ENCODE measurements at places on chromosomes 2 and 18.
A peak's percentile ranks its signal among the peaks of the same experiment; 100 is the strongest.

- DNase-seq: no peak
Measured at GRCh38 chr2:86366651-86367498, 29.4 kb upstream of the REEP1 start.

DNA sequence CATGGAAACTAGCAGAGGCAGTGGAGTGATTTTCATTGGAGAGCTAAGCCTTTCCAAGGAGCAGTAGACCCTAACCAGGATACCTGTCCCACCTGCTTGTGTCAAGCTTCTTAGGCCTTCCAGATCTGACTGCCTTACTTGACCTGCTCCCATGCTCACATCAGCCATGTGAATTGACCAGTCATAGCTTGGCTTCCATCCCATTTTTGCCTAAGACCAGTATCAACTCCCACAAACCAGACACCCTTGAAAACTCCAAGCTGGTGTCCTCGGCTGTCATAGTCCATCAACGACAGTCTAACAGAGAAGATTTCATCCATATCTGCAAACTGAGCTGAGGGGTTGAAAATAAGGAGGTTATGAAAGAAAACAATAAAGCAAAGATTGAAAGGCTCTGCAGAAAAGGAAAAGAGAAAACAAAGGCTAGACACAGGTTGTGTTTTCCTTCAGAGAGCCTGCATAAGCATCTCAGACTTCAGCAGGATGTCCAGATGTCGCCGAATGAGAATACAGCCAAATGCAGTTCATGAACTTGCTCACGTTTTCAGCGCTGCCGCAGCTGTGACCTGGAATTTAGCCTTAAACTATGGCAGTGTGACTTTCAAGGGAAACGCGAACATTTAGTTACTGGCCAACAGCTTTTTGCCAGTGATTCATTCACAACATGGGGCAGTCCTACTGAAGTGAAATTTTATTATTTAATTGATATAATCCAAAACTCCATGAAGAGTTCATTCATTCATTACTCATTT, 868.1 kb upstream of the ID2 start:
- peak; percentile 70 for DNase-seq

DNA sequence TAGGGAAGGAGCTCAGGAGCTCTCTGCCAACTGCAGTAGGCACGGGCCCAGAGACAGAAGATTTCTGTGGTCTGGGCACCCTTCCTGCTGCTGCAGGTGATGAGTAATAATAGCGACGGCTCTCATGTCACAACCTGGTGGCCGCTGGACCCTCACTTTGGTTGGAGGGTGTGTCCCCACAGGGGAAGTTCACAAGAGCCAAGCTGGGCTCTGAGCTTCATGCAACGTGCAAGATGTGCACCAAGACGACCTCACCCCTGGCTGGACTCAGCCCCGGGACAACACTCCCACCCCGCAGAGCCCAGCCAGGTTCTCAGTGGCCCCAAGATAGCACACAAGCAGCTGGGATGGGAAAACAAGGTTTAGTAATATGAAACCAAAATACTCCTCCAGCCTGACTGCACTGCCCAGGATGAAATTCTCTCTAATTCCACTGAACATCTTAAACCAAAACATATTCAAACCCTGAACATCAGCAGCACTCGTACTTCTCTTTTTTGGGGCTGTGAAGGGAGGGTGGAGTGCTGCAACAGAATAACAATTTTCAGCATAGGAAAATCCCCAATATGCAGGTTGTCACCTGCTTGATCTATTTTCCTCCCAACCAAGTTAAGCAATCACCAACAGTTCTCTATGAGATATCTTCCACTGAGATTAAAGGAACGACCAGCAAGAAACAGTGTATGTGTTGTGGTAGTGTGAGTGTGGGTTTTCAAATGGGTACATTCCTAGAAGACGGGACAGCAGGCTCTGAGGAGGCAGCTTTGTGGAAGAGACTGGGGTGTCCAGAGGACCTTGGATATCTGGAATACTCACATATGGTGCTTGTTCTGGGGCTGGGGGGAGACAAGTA, 26.5 kb downstream of the BCL2 start:
- no peak for DNase-seq

DNA sequence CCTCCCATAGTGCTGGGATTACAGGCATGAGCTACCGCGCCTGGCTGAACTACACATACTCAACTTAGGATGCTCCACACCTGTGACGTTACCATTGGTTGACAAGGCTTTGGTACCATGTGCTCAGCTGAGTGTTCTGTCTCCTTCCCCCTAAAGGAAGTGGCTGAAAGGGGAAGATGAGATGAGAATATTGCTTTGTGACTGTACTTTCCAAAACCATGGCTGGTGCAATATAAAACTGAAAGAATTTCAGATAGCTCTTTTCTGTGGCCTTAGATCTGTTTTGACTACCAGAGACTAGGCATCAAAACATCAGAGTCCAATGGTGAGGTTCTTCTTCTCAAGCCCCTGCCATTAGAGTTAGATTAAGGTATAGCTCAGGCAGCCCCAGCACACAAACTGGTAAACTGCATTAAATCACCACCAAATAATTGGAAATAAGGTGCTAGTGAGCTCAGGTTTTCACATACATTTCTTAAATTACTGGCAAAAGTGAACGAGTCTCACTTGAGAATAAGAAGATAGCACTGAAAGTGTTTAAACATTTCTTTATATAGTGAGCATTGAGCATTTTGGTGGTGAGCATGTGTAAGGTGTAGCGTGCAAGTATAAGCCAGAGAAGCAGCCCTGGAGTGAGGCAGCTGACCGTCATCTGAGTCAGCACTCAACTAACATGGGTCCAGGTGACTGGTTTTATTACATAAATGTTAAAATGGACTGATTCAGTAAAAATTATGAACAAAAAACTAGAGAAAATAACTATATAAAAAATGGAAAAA, 113.5 kb upstream of the FZD5 start:
- DNase-seq: no peak

DNA sequence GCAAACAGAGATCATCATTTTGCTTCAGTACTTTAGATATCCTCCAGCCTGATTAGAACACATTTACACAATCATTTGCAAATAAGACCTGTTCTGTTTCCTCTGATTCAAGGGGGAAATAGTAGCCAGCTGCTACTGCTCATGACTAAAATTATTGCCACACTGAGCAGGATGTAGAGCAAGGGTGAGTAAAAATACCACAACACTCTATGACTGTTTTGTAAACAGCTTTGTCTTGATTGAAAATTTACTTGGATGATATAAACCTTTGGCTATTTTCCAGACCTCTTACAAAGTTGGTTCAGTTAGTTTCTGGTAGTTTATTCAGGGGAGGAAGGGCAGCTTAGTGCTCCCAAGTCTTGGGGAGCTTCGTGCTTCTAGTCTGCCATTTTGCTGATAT, 286.4 kb upstream of the CNTNAP5 start:
- peak; percentile 2 for DNase-seq

GRCh38 chr2:55415300-55415699, 4.4 kb downstream of the CCDC88A start:
- DNase-seq: no peak

GRCh38 chr2:236538242-236538641, 31.4 kb upstream of the ACKR3 start:
- DNase-seq: no peak

- DNase-seq: no peak
Measured at GRCh38 chr2:65017335-65017734, 28.1 kb downstream of the SLC1A4 start.

GRCh38 chr2:608711-609110, 68.5 kb downstream of the TMEM18 start:
- DNase-seq: no peak

- no peak for DNase-seq
Measured at GRCh38 chr2:73101626-73102256, 11.0 kb downstream of the RAB11FIP5 start.

- DNase-seq: no peak
Measured at GRCh38 chr2:233565685-233566140, 869 bp downstream of the USP40 start.

DNA sequence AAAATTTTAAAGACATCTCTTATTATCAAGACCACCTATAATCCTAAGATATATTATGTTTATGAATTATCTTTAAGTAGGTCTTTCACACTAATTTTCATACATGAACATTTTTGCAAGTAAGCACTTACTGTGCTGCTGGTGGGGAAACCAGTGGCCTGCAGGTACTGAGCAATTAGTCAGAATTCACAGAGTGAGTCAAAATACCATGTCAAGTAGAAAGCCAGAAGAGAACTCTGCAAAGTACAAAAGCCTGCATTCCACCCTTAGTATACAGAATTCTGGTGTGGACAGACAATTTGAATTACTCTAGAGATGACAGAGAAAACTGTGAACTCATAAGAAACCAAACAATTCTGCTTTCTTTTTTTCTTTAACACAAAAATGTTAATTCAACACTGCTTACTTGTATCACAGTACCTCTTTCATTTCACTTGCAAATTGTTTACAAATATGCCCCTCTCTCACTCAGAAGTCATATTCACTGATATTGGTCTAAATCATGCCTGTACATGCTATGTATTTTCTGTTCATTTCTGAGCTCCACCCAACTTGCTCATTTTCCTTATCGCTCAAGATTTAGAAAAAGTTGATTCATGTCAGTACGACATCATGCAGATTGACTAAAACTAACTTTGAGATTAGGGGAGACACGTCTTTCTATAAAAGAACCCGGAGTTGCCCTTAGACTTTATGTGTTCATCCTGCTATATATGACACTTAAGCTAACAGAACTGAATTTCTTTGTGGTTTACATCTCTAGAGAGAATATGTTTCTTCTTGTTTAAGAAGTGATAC, 182.9 kb downstream of the IKZF2 start:
- no peak for DNase-seq

DNA sequence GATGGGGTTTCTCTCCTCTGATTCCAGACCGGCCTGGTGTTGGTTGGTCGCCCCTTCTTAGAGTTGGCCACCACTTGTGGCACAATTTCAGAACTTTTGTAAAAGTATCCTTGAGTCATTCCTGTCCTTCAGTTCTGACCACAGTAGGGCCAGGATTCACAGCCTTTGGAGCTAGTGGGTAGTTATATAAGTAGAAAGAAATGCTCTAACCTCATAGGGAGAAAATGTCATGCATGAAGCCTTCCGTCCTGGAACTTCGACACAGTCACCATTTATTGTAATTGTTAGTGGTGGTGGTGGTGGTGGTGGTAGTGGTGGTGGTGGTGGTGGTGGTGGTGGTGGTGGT, 65.4 kb downstream of the EPAS1 start:
- peak; percentile 7 for DNase-seq

DNA sequence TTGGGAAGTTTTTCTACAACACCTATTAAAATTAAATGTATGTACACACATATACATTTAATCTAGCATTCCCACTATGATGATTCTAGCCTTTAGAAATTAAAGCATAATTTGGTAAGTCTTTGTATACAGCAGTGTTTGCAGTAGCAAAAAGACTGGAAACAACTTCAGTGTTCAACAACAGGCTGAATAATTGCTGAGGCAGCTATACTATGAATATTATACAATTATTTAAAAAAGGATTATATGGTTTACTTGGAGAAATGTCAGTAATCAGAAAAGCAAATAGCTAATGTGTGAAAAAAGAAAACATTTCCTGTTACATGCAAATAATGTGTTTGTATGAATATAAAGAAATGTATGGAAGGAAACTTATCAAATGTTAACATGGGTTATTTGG, 1.4 kb upstream of the ZNF638 start:
- DNase-seq: no peak

GRCh38 chr2:102155703-102156515, 13.4 kb downstream of the IL1R1 start:
- DNase-seq: peak; percentile 82

GRCh38 chr18:44719519-44720060, 38.9 kb downstream of the SETBP1 start:
- no peak for DNase-seq

Data from fibroblast of mammary gland (primary cell).